ENCODE measurements at places on chromosomes 5 and 9.
A peak's percentile ranks its signal among the peaks of the same experiment; 100 is the strongest.

- no peak for DNase-seq
These were observed 118.6 kb downstream of the SPEF2 start for GRCh38 chr5:35736280-35736679.

DNA sequence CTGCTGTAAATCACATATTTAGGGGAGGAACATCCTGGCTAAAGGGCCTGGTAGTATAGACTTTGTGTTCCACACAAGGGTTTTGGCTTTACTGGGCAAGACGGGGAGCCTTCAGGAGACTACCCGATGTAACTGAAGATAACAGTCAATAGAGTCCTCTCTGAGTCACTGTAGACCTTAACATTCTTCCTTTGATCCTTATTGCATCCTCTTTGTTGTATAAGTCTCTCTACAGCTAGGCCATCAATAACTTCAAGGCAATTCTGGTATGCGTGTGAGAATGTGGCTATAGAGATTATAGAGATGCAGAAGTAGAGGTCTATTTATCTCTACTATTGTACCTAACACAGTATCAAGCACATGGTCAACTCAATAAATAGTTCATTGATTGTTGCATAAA, 67.3 kb upstream of the STK32A start:
- no peak for DNase-seq

DNA sequence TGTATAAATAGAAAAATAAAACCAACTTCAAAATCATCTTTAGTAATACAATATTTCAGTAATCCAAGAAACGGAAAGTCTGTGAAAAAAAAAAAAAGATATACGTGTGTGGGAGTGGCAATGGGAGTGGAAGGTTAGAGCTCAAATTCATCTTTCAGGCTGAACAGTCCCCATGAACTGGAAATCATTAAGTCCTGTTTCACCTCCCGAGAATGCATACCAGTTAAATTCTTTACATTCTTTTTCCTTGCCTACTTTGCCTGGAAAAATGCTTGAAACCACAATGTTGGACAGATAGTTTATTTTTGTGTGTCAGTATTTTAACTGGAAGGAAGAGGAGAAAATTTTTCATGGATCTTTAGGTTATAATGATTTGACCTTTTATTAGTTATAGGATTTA, 166.8 kb downstream of the MUSK start:
- DNase-seq, result peak; percentile 85

DNA sequence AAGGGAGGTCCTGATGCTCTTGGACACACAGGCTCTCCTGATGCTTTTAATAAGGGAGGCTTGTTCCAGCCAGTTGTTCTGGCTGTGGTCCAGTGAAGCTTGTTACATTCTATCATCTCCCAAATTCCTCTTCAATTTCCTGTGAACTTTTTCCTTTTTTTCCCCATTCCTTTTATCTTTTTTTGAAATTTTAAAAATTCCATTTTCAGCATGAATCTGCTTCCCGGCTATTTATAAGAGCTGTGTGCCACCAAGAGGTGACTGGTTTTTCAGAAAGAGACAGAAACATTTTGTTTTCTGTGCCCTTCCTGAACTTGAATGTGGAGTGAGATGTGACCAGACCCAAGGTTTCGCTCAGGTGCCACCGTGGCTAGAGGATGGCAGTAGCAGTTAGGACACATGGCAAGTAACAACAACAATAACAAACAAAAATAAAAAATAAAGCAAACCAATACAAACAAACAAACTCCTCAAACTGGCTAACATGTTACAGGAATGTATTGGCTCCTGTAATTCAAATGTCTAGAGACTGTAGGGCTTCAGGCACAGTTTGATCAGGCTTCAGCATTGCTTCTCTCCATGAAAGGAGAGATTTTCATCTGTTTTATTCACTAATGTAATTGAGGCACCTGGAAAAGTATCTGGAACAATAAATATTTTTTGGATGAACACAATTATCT, 121.1 kb downstream of the BOD1 start:
- no peak for DNase-seq

DNA sequence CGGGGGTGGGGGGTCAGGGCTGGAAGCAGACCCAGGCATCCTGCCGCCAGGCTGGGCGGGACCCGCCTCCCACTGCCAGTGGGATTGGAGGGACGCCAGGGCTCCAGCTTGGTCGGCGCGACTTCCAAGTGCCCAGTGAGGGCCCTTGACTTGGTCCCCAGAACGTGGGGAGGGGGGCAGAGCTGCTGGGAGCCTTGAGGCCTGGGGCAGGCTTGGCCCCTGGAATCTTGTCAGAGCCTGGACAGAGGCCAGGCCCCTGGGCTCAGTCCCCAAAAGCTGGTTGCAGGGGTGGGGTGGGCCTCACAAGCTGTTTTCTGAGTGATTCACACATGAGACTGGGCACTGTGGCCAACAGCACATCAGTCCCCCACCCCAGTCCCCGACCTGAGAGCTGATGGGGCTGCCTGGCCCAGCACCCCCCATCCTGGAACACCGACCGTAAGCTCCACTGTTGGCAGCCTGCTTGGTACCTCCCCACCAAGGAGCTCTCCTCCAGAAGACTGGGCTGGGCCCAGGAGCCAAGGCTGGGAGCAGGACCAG, 526 bp downstream of the CLIC3 start:
- no peak for DNase-seq

- no peak for DNase-seq
These were observed 1.3 kb upstream of the RNU6ATAC start for GRCh38 chr9:134165357-134166315.

GRCh38 chr9:129816501-129817435, 7.2 kb downstream of the TOR1A start:
- no peak for DNase-seq

DNA sequence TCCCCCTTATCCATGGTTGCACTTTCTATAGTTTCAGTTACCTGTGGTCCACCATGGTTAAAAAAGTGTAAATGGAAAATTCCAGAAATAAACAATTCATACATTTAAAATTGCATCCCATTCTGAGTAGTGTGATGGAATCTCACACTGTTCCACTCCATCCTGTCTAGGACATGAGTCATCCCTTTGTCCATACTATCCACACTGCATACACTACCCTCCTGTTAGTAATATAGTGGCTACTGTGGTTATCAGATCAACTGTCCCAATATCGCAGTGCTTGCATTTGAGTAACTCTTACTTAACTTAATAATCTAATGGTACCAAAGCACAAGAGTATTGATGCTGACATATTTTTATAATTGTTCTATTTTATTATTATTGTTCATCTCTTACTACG, 100.7 kb downstream of the RAB3C start:
- no peak for DNase-seq

DNA sequence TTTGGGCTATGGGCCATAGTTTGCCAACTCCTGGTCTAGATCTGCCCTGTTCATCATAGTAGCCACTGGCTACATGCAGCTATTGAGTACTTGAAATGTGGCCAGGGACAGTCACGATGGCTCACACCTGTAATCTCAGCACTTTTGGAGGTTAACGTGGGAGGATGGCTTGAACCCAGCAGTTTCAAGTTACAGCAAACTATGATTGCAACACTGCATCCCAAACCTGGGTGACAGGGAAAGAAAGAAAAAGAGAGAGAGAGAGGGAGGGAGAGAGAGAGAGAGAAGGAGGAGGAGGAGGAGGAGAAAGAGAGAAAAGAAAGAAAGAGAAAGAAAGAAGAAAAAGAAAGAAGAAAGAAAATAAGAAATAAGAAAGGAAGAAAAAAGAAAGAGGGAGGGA, 5.1 kb upstream of the GMCL2 start:
- DNase-seq, result no peak

DNA sequence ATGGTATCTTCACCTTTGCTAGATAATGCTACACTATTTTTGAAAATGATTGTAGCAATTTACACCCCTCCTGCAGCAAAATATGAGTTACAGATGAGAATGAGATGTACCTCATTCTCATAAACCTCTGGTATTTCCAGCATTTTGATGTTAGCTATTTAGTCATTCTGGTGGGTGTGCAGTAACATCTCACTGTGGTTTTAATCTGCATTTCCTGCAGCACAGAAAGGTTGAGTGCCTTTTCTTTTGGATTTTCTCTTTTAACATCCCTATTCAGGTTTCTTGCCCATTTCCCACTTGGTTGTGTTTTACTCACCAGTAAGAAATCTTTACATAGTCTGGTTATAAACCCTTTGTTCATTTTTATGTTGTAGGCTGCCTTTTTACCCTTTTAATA, 206.2 kb downstream of the NR3C1 start:
- DNase-seq, result no peak

GRCh38 chr5:6273090-6273735, 105.1 kb downstream of the MED10 start:
- DNase-seq, result no peak

DNA sequence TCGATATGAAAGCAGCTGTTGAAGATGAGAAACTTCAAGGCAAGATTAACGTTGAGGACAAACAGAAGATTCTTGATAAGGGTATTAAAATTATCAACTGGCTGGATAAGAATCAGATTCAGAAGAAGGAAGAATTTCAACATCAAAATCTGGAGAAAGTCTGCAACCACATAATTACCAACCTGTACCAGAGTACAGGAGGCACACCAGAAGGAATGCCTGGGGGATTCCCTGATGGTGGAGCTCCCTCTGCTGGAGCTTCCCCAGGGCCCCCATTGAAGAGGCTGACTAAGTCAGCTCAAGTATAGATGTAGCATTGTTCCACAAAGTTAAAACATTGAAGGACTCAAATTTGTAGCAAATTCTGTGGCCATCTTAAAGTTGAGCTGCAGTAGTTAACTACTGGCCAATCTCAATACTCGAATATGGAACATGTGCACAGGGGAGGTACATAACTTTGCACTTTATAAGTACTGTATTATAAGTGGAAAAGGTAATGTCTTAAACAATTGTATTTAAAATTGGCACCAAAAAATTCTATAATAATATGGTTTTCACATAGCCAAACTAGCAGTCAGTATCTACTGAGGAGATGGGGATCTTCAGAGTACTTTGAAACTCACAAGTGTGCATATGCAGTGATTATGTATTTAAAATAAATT, 237.5 kb downstream of the CHSY3 start:
- DNase-seq, result no peak

GRCh38 chr5:73917433-73917832, 291.4 kb downstream of the ARHGEF28 start:
- no peak for DNase-seq

GRCh38 chr9:129620669-129621295, at the start of gene C9orf50:
Gene C9orf50, minus strand, starts transcription at chr9:129621101. Its CDS starts 527 bp downstream, at chr9:129620574.
- DNase-seq, result no peak

DNA sequence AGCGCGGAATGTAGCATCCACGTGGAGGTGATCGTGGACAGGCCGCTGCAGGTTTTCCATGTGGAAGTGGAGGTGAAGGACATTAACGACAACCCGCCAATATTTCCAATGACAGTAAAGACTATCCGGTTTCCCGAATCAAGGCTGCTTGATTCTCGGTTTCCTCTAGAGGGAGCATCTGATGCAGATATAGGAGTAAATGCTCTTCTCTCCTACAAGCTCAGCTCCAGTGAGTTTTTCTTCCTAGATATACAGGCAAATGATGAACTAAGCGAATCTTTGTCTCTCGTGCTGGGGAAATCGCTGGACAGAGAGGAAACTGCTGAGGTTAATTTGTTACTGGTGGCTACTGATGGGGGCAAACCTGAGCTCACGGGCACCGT, 598 bp downstream of the PCDHA2 start:
- no peak for DNase-seq

DNA sequence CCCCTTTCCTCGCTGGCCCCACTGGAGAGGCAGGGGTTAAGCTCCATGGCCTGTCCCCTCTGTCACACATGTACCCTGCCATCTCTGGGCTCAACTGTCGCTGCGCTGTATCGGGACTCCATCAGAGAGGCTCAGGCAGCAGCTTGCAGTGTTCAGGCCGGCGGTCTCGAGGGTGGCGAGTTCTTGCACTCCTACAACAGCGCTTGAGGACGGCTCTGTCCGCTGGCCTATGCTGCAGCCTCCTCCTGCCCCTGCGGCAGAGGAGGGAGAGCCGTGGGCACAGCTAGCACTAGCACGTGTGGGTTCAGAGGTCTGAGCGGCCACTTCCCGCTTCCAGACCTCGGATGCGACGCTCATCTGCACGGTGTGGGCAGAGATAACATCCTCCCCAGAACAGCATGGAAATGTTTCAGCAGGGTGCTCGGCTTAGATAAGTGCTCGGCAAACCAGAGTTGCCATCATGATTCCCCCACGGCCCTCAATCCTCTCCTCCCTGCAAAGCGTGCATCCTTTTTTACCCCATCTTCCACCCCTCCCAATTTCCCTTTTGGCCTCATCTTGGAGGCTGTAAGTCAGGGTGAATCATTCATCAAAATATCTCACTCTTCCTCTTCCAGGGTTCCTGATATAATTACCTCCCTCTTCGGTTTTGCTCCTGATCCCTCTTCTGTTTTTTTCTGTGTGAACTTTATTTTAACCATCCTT, 41.9 kb upstream of the FUBP3 start:
- no peak for DNase-seq

- no peak for DNase-seq
These were observed 15.3 kb downstream of the BRD3 start for GRCh38 chr9:134052491-134052890.

- DNase-seq, result no peak
These were observed 9.0 kb upstream of the KIF2A start for GRCh38 chr5:62296998-62297397.

GRCh38 chr9:6133346-6134063, 82.1 kb upstream of the IL33 start:
- DNase-seq, result no peak

GRCh38 chr9:4066120-4066519, 233.7 kb downstream of the GLIS3 start:
- no peak for DNase-seq

DNA sequence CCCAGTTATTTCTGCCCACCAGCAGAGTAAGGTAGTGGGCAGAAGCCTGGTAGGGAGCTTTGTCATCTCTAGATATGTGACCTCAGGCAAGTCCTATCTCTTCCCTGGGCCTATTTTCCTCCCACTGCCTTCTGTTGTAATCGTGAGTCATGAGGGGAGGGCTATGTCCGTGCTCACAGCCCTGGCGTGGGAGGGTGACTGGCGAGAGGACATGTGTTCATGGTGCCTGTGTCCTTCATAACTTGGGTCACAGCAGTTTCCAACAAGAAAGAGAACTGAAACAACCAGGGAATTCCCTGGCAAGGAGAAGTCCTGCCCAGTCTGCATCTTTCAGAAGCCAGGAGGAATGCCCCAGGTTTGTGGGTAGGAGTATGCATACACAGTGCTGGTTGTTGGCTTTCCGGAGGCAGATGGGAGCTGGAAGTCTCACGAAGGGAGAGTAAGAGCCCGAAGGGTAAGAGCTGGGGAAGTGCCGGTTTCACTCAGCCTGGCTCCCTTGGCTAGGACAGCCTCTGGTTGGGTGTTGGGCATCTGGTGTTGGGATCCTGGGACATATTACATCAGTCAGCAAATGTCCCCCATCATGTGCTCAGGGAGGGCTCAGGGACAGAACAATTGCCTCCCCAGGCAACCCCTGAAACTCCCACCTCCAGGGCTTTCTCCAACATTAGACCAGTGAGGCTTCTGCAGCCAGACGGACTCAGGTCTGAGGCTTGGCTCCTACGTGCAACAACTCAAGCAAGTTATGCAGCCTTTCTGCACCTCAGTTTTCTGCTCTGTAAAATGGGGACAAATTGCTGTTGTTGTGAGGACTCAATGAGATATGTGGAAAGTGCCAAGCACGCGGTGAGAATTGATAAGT, 4.3 kb upstream of the TIFAB start:
- DNase-seq, result no peak
